Uterus (tissue), 4 donors: ENCODE measurements at places on chromosomes 7 and 10. TPM values are rescaled to one million over a fixed set of nuclear protein-coding genes. Genes with fewer than 3 reads are reported as not detected.

DNA sequence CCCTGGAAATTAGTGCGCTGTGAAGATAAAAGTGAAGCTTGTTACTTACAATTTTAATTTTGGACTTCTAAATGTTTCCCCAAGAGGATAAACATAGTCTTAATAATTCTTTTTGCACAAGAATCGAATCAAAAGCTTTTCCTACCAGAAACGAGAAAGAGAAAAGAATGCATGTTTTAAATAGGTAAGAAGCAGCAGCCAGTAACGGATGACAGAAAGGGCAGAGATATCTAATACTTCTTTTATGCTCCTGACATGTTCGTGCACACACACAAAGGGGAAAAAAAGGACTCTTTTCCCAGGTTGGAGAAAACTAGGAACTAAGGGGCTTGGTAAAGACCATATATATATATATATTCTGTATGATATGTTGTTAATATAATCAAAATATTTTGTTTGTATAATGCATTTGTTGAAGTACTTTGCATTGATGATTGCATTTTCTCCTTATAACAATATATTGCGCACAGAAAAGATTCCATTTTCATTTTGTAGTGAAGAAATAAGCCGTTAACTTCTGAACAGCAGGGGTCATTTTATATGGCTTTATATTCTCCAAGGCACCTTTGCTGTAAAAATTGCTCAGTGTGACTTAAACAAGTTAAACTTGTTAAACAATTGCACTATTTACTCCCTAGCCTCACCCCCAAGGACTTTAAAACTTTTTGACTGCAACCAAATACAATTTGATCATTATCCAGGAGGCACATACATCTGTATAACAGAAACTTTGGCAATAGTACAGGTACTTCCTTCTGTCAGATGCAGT lies 2.2 kb downstream of the PRKAR2B start:
- no peaks in the 10 kb centered on the region for H3K36me3 ChIP-seq
- no peaks in the 10 kb centered on the region for H3K27me3 ChIP-seq
- DNase-seq = no peak

- no peaks in the 10 kb centered on the region for H3K4me1 ChIP-seq
- H3K27me3 ChIP-seq = no peaks in the 10 kb centered on the region
- no peak for DNase-seq
- no peak overlapping the region for H3K4me3 ChIP-seq
- H3K36me3 ChIP-seq = no peaks in the 10 kb centered on the region
- H3K27ac ChIP-seq = no peak overlapping the region
Measured at GRCh38 chr10:133059093-133059470, 28.6 kb upstream of the ADGRA1 start.

- H3K4me3 ChIP-seq = no peak overlapping the region
- no peaks in the 10 kb centered on the region for H3K4me1 ChIP-seq
- DNase-seq = no peak
- H3K36me3 ChIP-seq = no peaks in the 10 kb centered on the region
Measured at GRCh38 chr7:90574146-90574819, 21.8 kb upstream of the CDK14 start.

DNA sequence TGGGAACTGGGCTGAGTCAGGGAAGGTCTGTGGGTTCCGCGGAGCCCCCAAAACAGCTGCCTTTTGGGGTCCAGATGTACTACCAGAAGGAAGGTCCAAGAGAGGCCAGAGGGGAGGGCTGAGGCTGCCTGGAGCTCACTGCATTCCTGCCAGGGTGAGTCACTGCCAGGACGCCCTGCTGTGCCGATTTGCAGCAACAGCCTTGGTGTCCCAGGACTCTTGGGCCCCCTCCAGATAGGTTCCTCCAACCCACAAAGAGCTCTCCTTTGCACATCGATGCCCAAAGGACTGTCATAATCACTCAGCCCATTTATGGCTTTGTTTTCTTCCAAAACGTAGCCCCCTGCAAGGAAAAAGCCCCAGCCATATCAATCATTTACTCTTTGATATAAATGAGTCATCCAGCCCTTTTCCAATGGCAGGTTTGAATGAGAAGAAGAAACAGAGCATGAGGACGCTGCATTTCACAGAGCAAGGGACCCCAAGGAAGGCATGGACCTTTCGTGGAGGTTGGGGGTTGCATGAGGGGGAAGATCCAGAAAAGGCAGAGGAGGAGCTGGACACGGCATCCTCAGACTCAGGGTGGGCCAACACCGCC lies 32.2 kb upstream of the COL13A1 start:
- no peak overlapping the region for H3K4me3 ChIP-seq
- no peaks in the 10 kb centered on the region for H3K4me1 ChIP-seq
- DNase-seq = no peak
- no peaks in the 10 kb centered on the region for H3K27me3 ChIP-seq

DNA sequence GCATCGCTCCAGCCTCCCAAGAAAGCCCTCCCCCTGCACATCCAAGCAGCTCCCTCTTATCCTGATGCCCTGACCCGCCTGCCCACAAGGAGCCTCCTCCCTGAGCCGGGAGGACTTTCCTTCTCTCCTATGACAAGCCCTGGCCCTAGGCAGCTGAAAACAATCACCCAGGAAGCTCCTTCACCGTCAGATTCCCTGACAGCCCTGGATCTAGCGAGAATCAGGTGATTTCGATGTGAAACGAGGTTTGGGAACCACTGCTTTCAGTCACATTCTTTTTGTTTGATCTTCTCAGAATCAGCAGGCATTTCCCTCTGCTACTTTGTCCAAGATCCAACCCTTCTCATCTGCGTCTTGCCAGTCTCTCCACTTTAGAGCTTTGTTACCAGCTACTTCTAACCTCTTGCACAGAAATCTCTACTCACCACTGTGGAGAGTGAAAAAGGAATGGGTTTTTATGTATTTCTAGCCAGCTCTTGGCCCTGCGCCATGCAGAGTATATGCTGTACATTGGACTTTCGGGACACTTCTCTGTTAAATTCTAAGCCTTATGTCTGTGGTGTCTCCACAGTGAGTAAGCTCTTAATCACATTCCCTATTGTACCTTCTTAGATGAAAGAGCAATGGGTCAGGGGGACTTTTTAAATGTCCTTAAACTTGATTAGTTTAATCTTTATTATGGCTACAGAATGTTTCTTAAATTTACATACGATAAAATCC lies 253.2 kb upstream of the C7orf33 start:
- no peak overlapping the region for H3K27ac ChIP-seq
- H3K4me3 ChIP-seq = no peak overlapping the region
- no peaks in the 10 kb centered on the region for H3K27me3 ChIP-seq
- DNase-seq = no peak
- H3K36me3 ChIP-seq = no peaks in the 10 kb centered on the region

ZNF25 gene
- 11.8 TPM for total RNA-seq

DNA sequence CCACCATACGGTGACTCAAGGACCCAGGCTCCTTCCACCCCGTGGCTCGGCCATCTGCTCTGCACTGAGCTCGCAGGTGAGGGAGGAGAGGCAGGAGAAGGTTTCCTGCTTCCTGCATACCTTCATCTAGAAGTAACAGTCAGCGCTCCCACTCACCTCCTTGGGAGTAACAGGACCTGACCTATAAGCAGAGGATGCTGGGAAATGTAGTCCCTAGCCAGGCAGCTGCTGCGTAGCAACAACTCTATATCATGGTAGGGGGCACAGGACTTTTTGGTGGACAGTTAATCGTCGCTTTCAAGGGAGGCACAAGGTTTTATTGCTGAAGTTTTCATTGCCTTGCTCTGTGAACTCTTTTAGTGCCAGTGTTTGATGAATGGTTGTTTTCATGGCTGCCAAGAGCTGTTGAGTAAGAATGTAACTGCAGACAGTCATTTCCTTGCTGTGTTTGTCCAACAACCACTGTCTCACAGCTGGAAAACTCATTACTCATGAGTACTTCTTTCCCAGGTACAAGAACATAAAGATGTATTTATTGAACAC lies 10.2 kb upstream of the ZFYVE27 start:
- DNase-seq = peak; percentile 65
- no peaks in the 10 kb centered on the region for H3K27me3 ChIP-seq
- peak overlapping the region; percentile 72 for H3K27ac ChIP-seq
- H3K36me3 ChIP-seq = no peaks in the 10 kb centered on the region
- peak overlapping the region; percentile 28 for H3K4me3 ChIP-seq

DNA sequence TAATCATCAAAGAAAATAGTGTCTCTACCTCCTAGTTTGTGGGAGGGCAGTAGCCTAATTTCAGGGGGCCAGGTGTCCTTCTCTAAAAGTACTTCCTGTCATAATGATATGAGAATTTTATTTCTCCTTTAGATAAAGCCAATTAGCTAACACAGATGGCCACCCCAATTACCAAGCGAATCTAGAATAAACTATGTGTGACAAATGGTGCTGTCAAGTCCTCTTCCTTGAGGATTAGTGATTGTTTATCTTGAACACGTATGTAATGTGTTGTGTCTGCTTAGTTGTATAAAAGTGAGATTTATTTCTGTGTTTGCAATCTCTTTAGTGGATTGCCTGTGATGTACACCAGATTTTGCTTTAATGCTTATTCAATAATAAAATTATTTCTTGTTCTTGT lies 1120.0 kb downstream of the SORCS1 start:
- no peak for DNase-seq
- H3K4me1 ChIP-seq = no peaks in the 10 kb centered on the region
- H3K36me3 ChIP-seq = no peaks in the 10 kb centered on the region
- peak overlapping the region; percentile 21 for H3K27ac ChIP-seq
- no peak overlapping the region for H3K4me3 ChIP-seq

CTAGE8 gene
- not detected for total RNA-seq

DNA sequence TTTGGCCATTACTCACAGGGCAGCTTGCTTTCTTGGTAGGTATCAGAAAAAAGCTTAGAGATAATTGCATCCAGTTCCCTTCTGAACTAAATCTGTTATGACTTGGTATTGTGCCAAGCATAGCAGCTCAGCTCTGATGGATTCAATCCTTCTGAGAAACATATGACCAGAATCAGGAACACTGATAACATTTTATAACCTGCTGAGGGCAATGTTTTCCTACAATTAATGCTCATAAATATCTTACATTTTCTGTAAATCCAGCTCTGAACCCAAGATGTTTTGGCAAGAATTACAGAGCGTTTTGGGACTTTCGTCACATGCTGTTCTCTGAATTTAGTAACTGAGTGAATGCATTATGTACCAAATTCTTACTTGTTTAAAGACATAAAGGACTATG lies 167.8 kb downstream of the KIF20B start:
- H3K27me3 ChIP-seq = no peaks in the 10 kb centered on the region
- H3K4me3 ChIP-seq = no peak overlapping the region
- no peak for DNase-seq
- no peaks in the 10 kb centered on the region for H3K4me1 ChIP-seq
- no peak overlapping the region for H3K27ac ChIP-seq
- H3K36me3 ChIP-seq = no peaks in the 10 kb centered on the region

- no peak overlapping the region for H3K4me3 ChIP-seq
- H3K4me1 ChIP-seq = no peaks in the 10 kb centered on the region
- no peaks in the 10 kb centered on the region for H3K27me3 ChIP-seq
- no peaks in the 10 kb centered on the region for H3K36me3 ChIP-seq
- no peak for DNase-seq
- no peak overlapping the region for H3K27ac ChIP-seq
Measured at GRCh38 chr10:113219446-113219845, 269.4 kb downstream of the TCF7L2 start.

DNA sequence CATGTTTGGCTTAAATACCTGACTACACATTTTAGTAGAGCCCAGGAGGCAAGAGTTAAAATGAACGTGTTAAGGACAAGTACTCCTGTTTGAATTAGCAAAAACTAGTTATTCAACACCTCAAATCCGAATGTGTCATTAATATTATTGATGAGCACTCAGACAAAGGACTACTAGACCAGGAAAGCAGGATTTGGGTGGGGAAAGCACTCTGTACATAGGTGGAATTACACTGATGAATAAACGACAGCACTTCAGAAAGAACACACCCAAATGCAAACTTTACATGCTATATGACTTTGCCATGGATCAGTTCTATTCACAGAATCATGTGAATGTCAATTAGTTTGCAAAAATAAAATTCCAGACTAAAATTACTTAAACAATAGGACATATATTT lies 95.1 kb upstream of the CAV2 start:
- H3K27me3 ChIP-seq = no peaks in the 10 kb centered on the region
- H3K4me3 ChIP-seq = no peak overlapping the region
- no peaks in the 10 kb centered on the region for H3K36me3 ChIP-seq
- peaks cover 7% of the 10 kb centered on the region for H3K4me1 ChIP-seq

TRIM73 gene
- 1.5 TPM for total RNA-seq

- H3K27ac ChIP-seq = no peak overlapping the region
- no peaks in the 10 kb centered on the region for H3K4me1 ChIP-seq
- no peak overlapping the region for H3K4me3 ChIP-seq
- no peak for DNase-seq
Measured at GRCh38 chr10:82796510-82796909, 921.5 kb downstream of the NRG3 start.

GRCh38 chr7:25313526-25313925 lies 85.2 kb upstream of the NPVF start:
- DNase-seq = no peak
- H3K4me3 ChIP-seq = no peak overlapping the region
- no peaks in the 10 kb centered on the region for H3K36me3 ChIP-seq
- H3K27ac ChIP-seq = no peak overlapping the region

DNA sequence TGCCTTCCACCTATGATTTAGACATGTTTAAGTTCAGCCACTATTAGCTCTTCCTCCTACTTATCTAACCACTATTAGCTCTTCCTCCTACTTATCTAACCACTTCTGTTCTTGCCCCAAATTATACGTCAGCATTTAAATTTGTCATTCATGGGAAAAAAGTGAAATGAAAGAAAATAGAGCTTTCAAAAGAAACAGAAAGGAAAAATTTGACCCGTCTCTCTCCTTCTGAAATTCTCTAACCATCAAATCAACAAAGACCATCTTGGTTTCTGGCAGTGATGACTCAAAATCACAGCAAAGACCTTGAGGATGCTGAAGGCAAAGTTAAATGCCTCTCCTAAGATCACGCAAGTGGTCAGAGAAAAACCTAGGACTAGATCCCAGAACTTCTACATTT lies 2.6 kb downstream of the LIPA start:
- H3K4me1 ChIP-seq = no peaks in the 10 kb centered on the region
- no peak overlapping the region for H3K4me3 ChIP-seq
- no peaks in the 10 kb centered on the region for H3K36me3 ChIP-seq
- H3K27me3 ChIP-seq = no peaks in the 10 kb centered on the region

CALHM2 gene
- 52.8 TPM for total RNA-seq

- H3K4me3 ChIP-seq = no peak overlapping the region
- H3K4me1 ChIP-seq = no peaks in the 10 kb centered on the region
- no peaks in the 10 kb centered on the region for H3K27me3 ChIP-seq
- no peak for DNase-seq
- H3K36me3 ChIP-seq = no peaks in the 10 kb centered on the region
Measured at GRCh38 chr10:21359202-21359601, 166.3 kb downstream of the SKIDA1 start.
